GDM1 (cell line): ENCODE measurements at places on chromosomes 6 and 20.

DNA sequence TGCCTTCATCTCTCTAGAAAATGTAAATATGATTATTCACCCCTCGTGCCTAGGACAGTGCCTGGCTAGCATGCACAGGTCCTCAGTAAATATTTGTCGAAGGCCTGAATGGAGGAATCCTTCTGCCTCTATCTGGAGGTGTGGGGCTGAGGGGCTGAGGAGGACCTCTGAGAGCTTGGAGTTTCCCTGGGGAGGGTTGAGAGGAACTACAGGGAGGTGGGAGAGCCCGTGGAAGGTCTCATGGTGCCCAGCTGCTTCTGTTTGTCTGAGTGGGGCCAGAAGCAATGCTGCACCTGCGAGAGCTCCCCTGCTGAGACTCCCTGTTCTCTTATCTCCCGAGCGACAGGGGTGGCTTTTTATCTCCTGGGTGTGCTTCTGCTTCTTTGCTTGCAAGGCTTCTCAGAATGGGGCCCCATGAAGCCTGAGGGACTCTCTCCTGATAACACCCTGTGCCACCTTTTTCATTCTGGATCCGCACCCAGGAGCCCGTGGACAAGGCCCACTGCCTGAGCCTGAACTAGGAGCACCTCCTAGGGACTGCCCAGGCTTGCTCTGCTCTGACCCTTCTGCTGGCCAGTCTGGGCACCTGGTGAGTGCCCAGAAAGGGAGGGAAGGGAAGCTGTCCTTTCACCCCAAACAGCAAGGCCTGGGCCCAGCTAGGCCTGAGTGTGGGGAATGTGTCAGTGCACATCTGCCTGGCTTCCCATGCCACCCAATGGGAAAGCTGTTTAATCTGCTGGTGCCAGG is 2.4 kb downstream of the SLC29A1 start:
- DNase-seq = no peak

GRCh38 chr6:92495242-92495641 is 924.1 kb downstream of the EPHA7 start:
- no peak for DNase-seq

GRCh38 chr6:9481292-9482029 is 933.4 kb downstream of the TFAP2A start:
- no peak for DNase-seq

GRCh38 chr6:147853574-147853973 is 345.1 kb downstream of the SAMD5 start:
- DNase-seq = no peak

DNA sequence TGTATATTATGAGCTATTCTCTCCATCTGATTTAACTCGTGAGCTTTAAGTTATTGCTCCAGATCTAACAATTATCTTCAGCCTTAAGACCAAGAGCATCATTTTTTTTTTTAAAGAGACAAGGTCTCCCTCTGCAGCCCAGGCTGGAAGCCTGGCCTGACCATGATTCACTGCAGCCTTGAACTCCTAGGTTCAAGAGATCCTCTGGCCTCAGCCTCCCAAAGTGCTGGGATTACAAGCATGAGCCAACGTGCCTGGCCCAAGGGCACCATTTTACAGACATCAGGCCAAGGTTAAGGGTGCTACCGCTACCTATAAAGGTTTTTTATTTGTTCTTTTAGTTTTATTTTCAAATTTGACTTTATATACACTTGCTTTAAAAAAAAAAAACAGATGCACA is 2.3 kb downstream of the SUPT3H start:
- no peak for DNase-seq

GRCh38 chr20:49326026-49326425 is 48.2 kb upstream of the ZNFX1 start:
- DNase-seq = no peak

DNA sequence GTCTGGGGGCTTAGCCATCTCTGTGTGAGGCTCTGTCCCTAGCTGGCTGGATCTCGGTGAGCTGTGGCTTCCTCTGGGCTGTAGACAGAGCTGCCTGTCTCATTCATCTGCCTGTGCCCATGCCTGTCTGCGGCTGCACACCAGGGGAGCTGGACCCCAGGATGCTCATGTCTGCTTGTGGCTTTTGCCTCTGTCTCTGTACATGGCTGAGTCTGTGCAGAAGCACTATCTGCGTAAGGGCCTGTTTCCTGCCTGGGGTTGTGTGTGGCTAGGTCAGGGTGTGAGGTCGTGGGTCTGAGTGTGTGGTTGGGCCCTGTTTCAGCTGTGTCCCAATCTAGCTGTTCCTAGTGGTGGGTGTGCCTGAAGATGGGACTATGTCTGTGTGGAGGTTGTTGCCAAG is 68.2 kb downstream of the CDH22 start:
- DNase-seq = no peak

- DNase-seq = no peak
These were observed 21.8 kb downstream of the OSTM1 start for GRCh38 chr6:108052706-108053105.

DNA sequence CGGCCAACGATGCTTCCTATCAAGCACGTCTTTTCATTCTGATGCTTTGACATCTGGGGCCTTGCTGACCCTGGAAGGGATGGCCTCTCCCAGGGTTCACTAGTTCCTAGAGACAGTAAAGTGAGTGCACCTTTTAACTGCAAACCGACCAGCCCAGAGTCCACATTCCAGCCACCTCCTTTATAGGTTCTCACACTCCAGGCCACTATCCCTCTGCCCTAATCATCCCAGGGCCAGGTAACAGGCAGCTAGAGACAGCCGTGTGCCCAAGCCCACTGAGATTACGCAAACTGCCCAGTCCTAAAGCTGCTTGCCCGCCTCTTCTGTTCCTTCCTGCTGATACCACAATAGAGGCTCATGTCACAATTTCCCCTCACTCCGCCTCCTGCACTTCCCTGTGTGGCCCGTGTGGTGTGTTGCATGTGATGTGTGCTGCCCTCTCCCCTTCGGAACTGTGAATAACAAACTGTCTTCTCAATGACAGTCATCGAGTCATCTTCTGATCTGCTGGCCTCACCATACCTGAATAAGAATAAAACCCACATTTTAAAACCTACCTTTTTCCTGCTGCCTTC is 123.7 kb upstream of the EXOC2 start:
- DNase-seq = no peak

DNA sequence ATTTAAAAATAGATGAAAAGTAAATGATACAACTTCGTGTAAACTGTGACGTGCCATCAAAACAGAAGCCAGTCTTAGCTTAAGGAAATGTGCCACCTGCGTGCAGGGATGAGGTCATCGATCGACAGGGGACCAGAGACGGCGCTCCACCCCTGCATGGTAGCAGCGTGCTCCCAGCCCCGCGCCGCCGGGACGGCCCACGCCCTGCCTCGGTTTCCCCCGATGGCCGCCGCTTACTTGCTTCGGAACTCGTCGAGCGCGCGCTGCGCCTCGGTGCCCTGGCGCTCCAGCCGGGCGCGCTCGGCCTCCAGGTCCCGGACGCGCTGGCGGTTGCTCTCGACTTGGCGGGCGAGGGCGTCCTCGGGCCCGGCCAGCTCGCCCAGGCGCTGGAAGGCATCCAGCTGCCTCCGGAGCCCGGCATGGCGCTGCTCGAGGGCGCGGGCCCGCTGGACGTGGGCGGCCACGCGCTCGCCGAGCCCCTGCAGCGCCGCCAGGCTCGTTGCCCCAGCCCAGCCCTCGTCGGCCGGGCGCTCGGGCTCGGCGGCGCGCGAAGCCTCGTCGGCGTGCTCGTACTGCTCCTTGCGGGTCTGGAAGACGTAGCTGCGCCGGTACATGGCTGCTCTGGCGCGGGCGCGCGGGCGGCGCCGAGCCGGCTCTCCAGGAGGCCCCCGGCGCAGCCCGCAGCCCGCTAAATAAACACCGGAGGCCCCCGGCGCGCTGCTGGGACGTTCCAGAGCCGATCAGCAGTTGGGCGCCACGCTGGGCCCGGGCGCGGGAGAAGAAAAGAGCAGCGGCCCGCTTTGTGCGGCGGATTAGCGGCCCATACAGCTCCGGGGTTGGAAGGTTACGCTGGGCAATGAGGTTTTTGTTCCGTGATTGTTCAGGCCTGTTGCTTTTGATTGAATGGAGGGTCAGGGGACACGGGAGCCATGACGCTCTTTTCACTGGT is at the start of gene BFSP1:
Gene BFSP1, minus strand, starts transcription at position 664 of the 949 bp plus-strand sequence. Its CDS starts 50 bp downstream, at position 614.
- peak; percentile 31 for DNase-seq

GRCh38 chr6:1063671-1064355 is 248.1 kb upstream of the FOXQ1 start:
- no peak for DNase-seq

GRCh38 chr6:139064981-139065665 is 36.6 kb downstream of the ABRACL start:
- DNase-seq = no peak

DNA sequence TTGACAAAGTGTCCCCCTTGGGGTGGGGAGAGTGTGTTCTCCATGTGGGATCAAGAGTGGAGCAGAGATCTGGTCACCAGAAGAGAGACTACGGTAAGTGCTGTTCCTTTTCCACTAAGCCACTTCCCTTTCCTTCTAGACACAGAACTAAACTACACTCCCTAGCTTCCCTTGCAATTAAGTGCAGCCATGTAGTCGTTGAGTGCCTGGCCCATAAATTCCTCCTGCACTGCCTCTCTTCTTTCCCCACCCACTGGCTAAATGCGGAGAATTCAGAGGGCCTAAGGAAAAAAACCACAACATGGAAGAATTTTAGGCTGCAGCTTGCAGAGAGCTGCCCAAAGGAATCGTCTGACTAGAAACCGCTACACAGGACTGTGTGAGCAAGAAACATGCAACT is 1.5 kb downstream of the WDR27 start:
- DNase-seq = peak; percentile 28

GRCh38 chr6:43773050-43773979 is 3.3 kb downstream of the VEGFA start:
- peak; percentile 56 for DNase-seq

GRCh38 chr20:11549172-11550103 is 368.3 kb upstream of the BTBD3 start:
- no peak for DNase-seq
